T47D (cell line): ENCODE measurements at places on chromosomes 7 and 10.

DNA sequence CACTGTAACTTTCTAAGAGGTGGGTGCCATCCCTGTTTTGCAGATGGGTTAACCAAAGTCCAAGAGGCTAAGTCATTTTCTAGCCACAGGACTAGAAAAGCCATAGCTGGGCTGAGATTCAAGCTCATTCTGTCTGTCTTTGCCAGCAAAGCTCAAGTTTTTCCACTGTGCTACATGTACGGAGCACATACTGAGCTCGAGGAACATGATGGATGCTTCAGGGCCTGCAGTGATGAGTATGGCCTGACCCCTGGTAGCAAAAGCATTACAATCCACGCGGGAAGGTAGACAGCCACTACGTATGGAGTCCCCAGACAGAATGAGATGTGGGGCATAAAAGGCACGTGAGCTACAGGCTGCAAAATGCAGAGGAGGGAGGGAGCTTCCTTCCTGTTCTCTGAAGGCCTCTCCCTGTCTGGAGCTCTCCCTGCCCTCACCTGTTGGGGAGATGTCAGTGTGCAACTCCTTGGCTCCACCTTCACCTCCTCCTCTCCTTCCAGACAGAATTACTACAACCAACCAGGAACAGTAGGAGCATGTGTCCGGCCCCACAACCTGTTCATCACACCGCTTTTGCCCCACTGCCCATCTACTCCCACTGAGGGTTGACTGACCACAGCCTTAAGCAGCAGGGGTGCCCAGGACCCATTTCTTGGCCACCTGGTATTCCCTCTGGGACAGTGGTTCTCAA is 16.4 kb downstream of the ITPRIP start:
- no peak for DNase-seq

GRCh38 chr10:66329147-66329546 is 596.7 kb upstream of the LRRTM3 start:
- no peak for DNase-seq

DNA sequence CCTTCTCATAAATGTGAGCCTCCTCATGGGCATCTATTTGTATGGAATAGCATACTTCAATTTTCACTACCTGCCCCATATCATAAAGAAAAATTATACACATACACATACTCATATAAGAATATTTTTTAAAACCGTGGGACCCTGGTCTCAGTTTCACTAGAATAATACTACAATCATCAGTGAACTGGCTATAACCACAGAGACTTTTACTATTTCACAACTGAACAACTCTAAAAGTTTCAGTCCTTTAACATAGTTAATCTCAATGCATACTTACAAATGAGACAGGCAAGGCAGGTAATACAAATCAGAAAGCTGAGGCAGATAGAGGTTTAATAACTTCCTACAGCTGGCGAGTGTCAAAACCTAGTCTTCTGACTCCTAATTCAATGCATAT is 83.1 kb downstream of the LRRN3 start:
- no peak for DNase-seq

GRCh38 chr7:128869138-128869943 is 6.7 kb downstream of the ATP6V1F start:
- no peak for DNase-seq

DNA sequence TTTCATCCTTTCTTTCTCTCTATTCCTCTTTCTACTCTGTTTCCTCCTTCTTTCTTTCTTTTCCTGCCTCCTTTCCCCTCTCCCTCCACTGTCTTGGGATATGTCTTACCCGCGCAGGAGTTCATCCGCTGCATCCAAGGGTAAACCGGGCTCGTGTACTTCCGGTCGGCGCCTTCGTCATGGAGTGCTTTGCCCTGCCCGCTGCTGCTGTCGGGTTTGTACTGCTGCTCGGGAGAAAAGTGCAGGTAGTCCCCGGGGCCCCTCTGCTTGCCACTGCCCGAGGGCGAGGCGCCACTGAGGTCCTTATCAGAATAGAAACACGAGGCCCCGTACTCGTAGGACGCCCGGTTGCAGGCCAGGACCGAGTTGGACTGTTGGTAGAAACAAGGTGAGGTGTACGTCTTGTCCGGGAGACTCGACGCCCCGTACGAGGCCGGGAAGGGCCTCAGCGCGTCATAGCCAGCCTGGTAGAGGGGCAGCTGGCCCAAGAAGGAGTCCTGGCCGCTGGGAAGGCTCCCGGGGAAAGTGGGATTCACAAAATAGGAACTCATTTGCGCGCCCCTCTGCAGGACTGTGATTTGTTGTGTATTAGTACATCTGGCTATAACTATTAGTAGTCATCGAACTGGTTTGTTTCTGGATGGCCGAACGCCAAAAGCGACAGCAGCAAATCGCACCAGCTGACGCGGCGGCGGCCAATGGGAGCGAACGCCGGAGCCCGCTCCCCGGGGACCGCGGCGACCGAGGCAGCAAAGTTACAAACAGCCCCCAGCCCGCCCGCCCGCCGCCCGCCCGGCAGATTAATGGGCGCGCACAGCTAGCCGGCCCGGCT is at the start of gene HOXA6:
TSS of gene HOXA6 (minus strand) at position 576 of the 832 bp plus-strand sequence. CDS start at position 551, 25 bp downstream.
- DNase-seq, result no peak

- DNase-seq, result no peak
These were observed 107.0 kb upstream of the PDE1C start for GRCh38 chr7:32177232-32177631.

GRCh38 chr7:88377434-88377833 is 70.7 kb upstream of the STEAP4 start:
- DNase-seq, result no peak

DNA sequence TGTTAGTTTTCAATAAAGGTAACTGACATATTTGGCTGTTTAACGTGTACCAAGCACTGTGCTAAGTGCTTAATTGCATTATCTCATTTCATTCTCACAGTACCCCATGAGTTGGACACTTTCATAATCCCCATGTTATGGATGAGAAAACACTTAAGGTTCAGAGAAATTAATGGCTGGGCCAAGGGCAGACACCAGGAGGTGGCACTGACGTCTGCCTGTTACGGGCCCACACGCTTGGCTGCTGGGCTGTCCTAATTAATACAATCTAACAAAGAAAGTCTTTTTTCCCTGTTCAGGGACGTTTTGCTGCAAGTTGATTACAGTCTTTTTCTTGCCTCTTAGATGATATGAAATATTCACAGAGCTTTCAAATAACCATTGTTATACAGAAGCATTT is 16.1 kb downstream of the DYDC2 start:
- no peak for DNase-seq

- DNase-seq, result no peak
These were observed 221.4 kb upstream of the PITRM1 start for GRCh38 chr10:3393958-3394357.

DNA sequence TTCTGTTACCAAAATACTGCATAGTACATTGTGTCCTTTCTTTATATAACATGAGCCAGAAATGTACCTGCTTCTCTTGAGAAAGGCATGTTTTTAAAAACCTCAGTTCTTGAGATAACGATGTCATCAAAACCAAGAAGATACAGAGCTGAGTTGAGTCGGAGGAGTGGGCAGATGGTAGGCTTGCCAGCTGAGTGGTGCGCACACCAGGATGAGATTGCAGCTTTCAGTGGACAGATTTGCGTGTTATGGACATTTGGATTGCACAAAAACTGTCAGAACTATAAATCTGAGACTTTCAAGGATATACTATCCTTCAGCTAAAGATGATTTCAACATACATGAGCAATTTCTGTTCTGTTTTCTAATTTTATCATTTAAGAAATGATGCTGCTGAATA is 25.0 kb downstream of the PRKAR2B start:
- DNase-seq, result no peak

- DNase-seq, result no peak
These were observed 35.9 kb downstream of the IL6 start for GRCh38 chr7:22762866-22763265.

DNA sequence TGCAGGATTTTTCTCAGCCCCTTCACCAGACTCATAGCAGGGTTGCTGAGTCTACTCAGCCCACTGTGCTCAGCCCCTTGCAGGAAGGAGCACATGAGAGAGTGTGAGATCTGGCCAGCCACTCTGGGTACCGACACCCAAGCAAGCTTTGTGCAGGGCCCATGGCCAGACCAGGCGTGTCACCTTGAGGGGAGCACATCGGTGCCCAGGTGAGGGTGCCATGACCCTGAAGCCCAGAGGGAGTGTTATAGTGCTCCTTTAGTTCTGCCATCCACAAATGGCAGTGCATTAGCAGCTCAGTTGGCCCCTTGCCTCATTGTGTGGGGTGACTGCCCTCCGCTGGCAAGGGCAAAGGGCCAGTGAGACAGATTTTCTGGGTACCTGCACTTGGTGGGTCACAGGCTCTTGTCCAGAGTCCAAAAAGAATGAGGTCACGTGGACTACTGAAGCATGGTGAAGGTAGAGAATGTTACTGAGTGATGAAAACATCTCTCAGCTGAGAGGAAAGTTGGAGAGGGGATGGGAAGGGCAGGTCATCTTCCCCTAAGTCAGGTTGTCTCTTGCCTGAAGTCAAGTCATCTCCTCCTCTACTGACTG is 181.8 kb downstream of the MACC1 start:
- DNase-seq, result no peak

GRCh38 chr7:157041004-157041403 is 30.5 kb upstream of the MNX1 start:
- DNase-seq, result no peak

DNA sequence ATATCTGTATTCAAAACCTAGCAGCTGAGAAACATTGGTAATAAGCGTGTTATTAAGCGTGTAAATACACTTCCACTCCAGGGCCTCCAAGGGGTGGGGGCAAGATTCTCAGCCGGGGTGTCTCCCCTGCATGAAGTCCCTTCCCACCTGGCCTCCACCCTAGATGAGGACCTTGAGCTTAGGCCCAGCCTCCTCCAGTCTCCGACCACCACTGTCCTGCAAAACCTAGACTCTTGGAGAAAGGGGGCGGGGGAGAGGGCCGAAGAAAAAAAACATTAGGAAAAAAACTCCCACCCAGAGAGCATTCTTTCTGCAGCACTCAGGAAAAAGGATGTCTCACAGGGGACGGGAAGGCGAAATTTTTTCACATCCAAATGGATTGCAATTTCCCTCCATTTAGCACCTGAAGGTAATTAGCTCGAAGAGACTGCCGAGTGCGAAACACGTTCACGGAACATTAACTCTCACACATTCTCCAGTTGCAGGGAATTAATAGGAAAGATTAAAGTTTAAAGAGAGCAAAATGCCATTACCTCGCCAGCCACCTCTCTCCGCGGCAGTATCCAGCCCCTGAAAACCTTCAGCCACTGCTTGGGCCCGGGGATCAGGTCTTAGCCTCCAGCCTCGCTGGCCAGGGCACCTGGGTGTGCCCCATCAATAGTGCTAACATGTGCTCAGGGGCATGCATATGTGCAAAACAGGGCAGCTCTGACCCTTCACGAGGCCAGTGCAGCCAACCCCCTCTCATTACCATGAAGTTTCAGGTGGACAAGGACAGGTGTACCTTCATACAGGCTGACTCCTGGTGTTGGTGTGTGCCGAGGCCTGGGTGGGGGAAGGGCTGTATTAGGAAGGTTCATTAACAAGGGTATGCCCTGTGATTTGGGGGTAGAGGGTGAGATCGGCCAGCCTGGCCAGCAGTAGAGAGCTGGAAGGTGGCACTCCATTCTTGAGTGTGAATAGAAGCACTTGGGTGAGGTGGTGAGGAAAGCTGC is 77.2 kb downstream of the HIF1AN start:
- DNase-seq, result no peak

- DNase-seq, result no peak
These were observed 549.0 kb downstream of the TCERG1L start for GRCh38 chr10:130762491-130762890.

GRCh38 chr7:152120776-152121175 is 95.3 kb downstream of the GALNT11 start:
- no peak for DNase-seq

GRCh38 chr10:87504640-87505365 is at the start of gene MINPP1:
TSS of gene MINPP1 (plus strand) at chr10:87504893. CDS start at chr10:87504916, 23 bp downstream.
- peak; percentile 74 for DNase-seq

DNA sequence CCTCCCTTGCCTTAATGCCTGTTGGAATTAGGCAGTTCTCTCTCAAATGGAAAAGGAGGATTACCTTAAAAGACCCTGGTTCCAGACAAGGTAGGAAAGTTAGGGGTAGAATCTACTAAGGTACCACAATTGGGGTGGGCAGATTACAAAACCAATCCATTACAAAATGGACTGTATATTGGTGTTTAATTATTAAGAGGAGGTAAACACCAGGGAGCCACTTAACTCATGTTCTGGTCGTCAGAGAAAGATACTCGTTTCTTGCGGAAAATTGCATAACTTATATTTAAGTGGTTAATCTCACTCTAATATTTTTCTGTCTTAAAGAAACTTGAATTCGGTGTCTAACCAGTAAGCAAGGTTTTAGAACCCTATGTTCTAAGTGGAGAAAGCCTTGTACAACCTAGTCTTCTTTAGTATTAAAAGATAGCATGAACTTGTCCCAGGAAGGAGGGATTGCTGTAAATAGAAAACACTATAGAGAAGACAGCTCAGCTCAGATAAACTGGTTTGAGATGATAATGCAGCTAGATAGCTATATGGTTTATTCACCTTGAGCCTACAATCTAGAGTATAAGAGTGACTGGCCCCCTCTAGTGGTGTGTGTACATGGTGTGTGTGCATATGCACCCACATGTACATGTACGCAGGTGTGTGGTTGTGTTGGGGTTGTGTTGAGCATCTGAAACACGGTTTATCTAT is 58.0 kb upstream of the STRIP2 start:
- peak; percentile 41 for DNase-seq

DNA sequence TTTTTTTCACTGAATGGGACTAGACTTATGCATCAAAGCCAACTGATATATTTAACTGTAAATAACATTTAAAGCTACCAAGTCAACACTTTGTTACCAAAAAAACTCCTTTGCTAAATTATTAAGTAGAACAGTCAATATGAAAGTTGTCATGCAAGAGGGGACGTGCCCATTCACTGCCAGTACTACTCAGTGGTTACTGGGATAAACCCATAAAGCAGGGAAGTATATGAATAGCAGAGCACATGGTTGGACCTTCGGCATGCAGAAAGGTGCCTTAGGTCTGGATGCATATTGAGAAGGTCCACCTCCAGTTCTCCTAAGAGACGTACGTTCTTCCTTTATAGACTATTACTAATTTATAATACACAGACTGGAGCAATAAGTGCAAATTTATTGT is 120.1 kb downstream of the SVOPL start:
- no peak for DNase-seq

DNA sequence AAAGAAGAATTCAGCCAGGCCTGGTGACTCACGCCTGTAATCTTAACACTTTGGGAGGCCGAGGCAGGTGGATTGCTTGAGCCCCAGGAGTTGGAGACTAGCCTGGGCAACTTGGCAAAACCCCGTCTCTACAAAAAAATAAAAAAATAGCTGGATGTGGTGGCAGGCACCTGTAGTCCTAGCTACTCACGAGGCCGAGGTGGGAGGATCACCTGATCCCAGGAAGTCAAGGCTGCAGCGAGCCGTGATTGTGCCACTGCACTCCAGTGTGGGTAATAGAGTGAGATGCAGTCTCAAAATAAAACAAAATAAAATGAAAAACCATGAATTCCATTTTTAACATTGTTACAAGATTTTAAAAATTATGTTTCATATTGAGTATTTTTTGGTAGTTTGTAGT is 988.9 kb upstream of the ZNF722 start:
- DNase-seq, result no peak
